ENCODE measurements at places on chromosomes 2 and 18. TPM values are rescaled to one million over a fixed set of nuclear protein-coding genes. Genes with fewer than 3 reads are reported as not detected.

The RUFY4 gene
- total RNA-seq: not detected

The CHRND gene
- 2.2 TPM for total RNA-seq

The NLRC4 gene
- not detected for total RNA-seq

The SLC23A3 gene
- 1.1 TPM for total RNA-seq

The MPPE1 gene
- 31.8 TPM for total RNA-seq

GRCh38 chr2:76613330-76613729, 902.6 kb upstream of the GCFC2 start:
- H3K27ac ChIP-seq: no peak overlapping the region
- no peak for DNase-seq
- H3K36me3 ChIP-seq: no peaks in the 10 kb centered on the region
- peaks cover 4% of the 10 kb centered on the region for H3K4me1 ChIP-seq
- no peaks in the 10 kb centered on the region for H3K27me3 ChIP-seq

DNA sequence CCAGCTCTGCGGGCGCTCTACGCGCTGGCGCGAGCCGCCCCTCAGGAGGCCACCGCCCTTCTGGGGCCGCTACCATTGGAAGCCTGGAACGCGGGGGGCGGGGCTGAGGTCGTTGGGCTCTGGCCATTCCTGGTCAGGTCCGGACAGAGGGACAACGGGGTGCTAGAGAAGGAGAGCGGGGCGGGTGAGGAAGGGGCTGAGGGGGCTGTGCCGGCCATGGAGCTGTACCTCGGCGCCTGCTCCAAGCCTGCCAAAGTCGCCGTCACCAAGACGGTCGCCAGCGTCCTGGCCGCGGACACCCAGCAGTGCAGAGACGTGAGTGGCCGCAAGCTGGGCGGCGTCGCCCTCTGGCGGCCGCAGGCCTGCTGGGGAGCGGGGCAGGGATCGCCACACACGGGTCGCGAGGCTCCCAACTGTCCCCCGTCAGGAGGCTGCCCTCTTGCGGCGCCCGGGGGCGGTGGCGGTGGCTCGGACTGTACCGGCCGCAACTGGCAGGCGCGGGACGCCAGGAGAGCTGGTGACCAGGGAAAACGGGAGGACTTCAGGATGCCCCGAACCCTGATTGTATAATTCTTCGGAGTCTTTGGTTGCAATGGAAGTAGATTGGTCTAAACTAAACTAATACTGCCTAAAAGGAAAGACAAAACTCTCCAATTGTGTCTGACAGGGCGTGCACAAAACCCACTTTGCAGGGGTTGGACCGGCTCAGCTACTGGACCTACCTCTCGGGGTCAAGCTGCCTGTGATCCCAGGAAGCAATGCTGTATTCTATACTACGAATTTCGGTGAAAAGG, at the start of gene FSIP2:
TSS of gene FSIP2 (plus strand) at position 126 of the 794 bp plus-strand sequence. CDS start at position 217, 91 bp downstream.
- no peaks in the 10 kb centered on the region for H3K27me3 ChIP-seq
- peak within 1 kb of the TSS; percentile 30 for H3K27ac ChIP-seq
- peaks cover 4% of the 10 kb centered on the region for H3K4me1 ChIP-seq
- peak within 1 kb of the TSS; percentile 80 for H3K4me3 ChIP-seq

DNA sequence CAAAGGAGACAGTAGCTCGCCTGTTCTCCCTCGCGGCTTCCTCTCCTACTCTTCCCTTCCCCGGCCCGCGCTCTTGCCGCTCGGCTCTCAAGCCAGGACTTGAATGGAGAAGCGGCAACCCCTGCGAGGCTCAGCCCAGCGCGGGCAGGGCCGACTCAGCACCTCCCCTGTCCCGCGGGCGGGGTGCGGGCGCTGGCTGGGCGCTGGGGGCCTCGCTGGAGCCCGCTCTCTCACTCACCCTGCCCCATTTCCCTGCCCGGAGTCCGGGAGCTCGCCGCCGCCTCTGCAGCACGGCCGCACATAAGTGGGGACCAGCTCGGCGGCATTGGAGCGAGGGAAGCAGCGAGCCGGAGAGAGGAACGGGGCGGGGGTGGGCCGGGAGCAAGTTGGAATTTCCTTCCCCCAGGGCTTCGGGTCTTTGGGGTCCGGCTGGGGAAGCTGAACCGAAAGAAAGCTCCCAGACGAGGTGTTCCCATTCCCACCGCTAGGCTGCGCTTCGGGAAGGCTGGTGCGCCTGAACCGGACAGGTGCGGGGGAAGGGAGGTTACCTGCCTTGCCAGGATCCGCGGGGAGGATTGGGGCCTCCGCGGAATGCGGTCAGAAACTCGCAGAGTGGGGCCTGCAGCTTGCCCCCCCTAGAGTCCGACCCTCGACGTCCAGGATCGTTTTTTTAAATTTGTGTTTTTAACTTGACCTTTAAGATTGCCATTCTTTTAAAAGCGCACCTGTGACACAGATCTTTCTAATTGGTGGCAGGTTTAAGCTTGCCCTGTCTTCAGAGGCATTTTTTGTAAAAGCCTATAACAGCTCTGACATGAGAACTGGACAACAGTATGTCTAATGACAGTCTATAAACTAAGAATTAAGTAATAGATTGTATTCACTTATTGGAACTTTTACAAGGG, at the start of gene COBLL1:
TSS of gene COBLL1 (minus strand) at position 105 of the 905 bp plus-strand sequence. CDS start 627 bp downstream, outside the sequence.
- no peaks in the 10 kb centered on the region for H3K36me3 ChIP-seq
- H3K27ac ChIP-seq: peak within 1 kb of the TSS; percentile 38
- peak within 1 kb of the TSS; percentile 83 for H3K4me3 ChIP-seq

- peaks cover 6% of the 10 kb centered on the region for H3K4me1 ChIP-seq
- H3K27me3 ChIP-seq: peaks cover 11% of the 10 kb centered on the region
- H3K36me3 ChIP-seq: no peaks in the 10 kb centered on the region
- no peak overlapping the region for H3K4me3 ChIP-seq
- no peak overlapping the region for H3K27ac ChIP-seq
Measured at GRCh38 chr2:23519334-23519651, 134.3 kb downstream of the KLHL29 start.

DNA sequence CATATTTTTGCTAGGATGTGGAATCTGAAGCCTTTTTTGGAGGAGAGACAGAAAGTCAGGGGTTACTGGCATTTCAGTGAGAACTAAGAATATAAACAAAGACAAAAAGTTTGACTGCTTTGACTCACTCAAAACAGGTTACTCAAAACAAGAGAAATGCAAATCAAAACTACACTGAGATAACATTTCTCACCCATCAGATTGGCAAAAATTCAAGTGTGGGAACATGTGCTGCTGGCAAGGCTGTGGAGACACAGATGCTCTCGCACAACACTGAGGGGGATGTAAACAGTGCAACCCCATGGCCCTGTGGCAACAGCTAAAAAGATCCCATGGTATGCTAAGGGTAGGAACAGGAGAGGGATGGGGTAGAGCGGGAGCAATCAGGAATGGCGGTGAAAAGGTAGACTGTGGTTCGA, 86.6 kb downstream of the DTNB start:
- H3K27ac ChIP-seq: no peak overlapping the region
- H3K36me3 ChIP-seq: no peaks in the 10 kb centered on the region
- H3K4me3 ChIP-seq: no peak overlapping the region
- no peaks in the 10 kb centered on the region for H3K27me3 ChIP-seq
- peaks cover 4% of the 10 kb centered on the region for H3K4me1 ChIP-seq
- no peak for DNase-seq

GRCh38 chr2:59082657-59083056, 841.5 kb upstream of the FANCL start:
- no peak overlapping the region for H3K27ac ChIP-seq
- no peaks in the 10 kb centered on the region for H3K4me1 ChIP-seq
- no peak overlapping the region for H3K4me3 ChIP-seq
- DNase-seq: no peak
